NCI-H1930 (cell line): ENCODE measurements at places on chromosomes 7 and 10.

DNA sequence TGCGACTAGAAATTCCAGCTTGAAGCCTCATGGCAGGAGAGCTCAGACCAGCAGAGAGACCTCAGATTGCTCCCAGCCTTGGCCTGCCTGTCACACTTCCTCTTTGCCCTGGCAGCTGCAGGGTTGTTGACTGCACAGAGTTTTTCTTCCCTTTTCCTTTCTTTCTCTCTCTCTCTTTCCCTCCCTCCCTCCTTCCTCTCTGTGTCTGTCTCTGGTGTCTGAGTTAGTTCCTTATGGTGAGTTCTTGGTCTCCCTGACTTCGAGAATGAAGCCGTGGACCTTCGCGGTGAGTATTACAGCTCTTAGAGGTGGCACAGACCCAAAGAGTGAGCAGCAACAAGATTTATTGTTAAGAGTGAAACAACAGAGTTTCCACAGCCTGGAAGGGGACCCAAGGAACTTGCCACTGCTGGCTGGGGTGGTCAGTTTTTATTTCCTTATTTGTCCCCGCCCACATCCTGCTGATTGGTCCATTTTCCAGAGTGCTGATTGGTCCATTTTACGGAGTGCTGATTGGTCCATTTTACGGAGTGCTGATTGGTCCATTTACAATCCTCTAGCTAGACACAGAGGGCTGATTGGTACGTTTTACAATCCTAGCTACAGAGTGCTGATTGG is 266.3 kb downstream of the RPS24 start:
- no peak for DNase-seq

DNA sequence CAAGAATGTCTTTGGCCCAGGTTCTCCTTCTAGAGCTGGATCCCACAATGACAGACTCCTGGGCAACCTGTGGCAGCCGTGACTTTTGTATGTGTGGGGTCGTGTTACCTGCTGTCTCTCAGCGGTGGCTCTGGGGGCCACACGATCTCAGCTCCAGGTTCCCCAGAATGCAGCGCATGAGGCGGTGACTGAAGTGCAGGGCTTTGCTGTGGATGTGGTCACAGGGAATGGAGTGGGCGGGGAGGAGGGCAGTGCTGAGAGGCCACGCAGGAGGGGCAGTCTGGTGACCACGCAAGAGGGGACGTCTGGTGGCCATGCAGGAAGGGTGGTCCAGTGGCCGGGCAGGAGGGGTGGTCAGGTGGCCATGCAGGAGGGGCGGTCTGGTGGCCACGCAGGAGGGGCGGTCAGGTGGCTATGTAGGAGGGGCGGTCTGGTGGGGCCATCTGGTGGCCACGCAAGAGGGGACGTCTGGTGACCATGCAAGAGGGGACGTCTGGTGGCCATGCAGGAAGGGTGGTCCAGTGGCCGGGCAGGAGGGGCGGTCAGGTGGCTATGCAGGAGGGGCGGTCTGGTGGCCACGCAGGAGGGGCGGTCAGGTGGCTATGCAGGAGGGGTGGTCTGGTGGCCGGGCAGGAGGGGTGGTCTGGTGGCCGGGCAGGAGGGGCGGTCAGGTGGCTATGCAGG is 112.7 kb downstream of the ACTR3B start:
- DNase-seq: no peak

- DNase-seq: no peak
These were observed 67.1 kb downstream of the OAT start for GRCh38 chr10:124351481-124352220.

DNA sequence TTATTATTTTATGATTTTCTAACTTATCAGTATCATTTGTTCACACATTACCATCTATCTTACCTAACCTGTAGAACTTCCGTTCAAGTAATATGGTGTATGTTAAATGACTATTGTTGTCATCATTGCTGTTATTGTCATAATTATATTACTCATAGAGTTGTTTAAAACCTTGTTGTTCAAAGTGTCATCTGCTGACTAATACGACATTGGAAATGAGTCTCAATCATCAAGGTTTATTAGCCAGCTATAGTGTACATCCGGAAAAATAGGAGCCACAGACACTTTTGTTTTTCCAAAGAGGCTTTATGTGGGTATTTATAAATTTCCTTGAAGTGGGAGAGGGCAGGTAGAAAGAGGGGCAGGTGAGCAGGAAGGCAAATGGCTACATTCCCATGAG is 386.9 kb upstream of the LRRTM3 start:
- DNase-seq: no peak

DNA sequence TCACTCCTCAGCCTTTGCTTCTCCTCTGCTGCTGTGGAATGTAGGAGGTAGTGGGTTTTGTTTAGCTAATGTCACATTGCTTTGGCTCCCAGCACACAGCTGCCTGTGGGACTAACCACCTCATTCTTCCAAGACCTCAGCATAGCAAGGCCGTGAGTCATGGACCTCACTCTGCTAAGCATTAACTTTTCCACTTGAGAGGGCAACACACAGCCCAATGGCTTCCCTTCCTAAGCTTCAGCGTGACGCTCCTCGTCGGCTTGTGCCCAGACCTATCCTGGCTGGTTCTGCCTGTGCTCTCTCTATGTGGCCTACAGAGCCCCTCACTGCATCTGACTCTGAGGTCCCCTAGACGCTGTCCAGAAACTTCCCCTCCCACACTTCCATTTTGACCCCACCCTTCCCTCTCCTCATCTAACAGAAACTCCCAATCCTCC is 23.3 kb downstream of the MYOF start:
- DNase-seq: no peak

GRCh38 chr10:78471723-78472550 is 438.3 kb downstream of the RPS24 start:
- DNase-seq: no peak

DNA sequence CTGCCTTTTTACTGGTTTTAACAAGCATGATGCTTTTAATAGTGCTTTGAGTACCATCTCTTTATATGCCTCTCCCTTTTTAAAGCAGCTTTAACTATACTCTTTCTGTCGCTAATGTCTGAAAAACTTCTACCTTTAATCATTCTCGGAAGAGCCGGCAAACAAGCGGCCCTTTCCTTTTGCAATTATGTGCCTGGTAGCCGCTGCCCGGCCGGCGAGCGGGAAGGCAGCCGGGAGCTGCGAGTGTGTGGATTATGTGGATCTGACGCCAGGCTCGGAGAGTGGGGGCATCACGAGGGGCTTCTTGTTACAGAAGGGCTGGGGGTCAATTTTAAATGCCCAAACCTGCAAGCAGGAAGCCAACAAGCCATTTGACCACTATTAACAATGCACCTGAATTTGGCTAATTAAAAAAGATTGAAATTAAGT is 120.9 kb downstream of the BUB3 start:
- DNase-seq: no peak

- DNase-seq: no peak
These were observed 16.2 kb upstream of the SND1 start for GRCh38 chr7:127635659-127636285.

DNA sequence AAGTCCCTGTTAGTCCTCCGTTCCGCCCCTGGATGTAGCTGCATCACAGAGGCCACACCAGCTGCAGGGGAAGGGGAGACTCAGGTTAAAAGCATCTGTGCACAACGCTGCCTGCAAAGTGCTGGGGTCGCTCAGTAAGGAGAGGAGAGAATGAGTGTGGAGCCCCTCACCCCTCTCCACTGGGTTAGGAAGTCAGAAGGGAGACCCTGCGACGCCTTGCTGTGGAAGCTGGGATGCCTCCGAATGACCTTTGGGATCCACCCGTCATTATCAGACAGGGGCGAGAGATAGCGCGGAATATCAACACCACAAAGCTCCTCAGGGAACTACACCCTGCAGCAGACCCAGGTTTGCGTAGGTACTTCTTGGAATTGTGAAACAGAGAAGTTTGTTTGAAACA is 167.7 kb upstream of the SHH start:
- DNase-seq: no peak

DNA sequence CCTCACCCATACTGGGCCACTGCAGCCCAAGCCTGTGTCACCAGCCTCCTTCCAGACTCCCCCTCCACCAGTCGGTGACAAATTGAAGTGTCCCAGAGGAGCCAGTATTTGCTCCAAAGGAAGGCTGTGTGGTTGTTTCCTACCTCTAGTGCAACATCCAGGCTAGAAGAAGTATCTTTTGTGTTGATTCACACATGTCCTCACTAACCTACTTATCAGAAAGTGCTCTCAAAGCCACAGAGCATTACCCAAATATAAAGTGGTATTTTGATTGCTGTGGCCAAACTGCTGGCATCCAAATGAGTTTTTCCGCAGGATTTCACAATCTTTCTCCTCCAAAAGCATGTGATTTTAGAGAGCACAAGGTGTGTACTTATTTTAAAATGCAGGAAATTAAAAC is 134.8 kb downstream of the CUL2 start:
- no peak for DNase-seq

DNA sequence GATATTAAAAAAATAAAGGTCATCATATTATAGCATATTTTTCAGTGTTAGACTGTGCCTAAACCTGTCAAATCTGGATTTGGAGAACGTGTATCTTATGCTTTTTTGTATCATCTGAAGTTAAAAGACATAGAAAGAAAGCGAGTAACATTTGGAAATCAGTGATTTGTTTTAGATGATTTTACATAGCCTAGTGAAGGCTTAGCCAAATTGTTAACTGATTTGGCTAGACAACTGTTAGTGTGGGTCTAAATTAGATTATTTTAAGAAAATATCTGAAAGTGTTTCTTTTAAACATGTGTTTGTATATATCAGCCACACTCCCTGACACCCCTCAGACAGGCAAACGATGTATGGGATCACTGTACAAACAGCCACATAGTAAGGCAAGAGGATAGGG is 35.6 kb downstream of the ACTA2 start:
- DNase-seq: no peak

- no peak for DNase-seq
These were observed 22.9 kb downstream of the TNPO3 start for GRCh38 chr7:129032017-129032416.

- no peak for DNase-seq
These were observed 826.9 kb downstream of the CNTNAP2 start for GRCh38 chr7:146943483-146943882.

DNA sequence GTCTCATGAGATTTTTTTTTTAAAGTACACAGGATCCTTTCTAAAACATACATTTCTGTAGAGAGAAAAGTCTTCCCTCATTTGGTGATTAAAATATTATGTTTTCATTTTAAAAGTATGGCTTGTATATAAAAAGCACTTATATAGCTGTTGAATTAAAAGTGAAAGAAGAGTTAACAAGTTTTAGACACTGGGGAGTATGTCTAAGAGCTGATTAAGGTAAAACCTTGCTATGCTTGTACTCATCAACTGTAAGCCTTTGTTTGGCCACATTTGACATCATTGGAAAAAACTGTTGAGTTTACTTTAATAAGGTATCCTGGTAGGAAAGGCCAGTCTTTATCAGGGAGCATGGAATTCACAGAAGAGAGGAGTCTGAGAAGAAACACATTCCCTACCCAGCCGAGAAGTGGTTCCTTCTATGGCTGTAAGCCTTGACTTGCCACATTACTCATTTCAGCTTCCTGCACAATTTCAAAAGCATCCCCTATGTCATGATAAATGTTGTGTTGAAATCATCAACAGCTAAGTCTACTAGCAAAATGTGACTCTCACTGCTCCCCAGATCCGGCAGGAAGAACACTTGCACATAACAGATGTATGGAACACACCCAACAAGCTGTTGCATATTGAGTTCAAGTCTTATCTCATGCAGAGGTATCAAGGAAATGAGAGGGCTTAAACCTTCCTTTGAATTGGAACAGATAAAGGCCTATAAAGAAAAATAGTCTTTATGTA is 171.8 kb upstream of the CDK1 start:
- no peak for DNase-seq

GRCh38 chr7:77734659-77735421 is 38.6 kb downstream of the RSBN1L start:
- no peak for DNase-seq
